ENCODE measurements at places on chromosomes 16 and 17.

- no peak for DNase-seq
Observed at GRCh38 chr17:32772453-32773025, 104.4 kb downstream of the MYO1D start.

- DNase-seq: no peak
Observed at GRCh38 chr16:67734731-67735201, 15.7 kb upstream of the GFOD2 start.

- no peak for DNase-seq
Observed at GRCh38 chr17:75822119-75822799, 21.9 kb downstream of the UNC13D start.

- no peak for DNase-seq
Observed at GRCh38 chr17:58272367-58273280, 8.1 kb downstream of the MPO start.

DNA sequence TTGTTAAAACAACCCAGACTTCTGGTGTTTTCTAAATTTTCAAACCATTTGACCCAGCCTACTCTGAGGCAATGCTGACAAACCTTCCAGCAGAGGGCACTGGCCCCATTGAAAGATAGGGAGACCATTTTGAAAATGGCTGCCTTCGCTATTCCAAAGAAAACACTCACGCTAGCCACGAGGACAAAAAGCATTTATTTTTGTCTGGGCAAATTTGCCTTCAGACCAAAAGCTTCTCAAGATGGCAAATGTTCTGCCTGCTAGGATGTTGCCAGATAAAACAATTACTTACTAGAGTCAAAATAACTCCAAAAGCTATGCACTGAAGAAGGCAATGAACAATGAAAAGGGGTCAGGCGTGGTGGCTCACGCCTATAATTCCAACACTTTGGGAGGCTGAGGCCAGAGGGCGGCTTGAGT is 296.7 kb upstream of the IRX5 start:
- no peak for DNase-seq

- DNase-seq: no peak
Observed at GRCh38 chr17:72460711-72461110, 339.9 kb downstream of the SOX9 start.

Data from anterior cingulate cortex (tissue), 58 donors.